ENCODE measurements at places on chromosomes 16 and 17. TPM values are rescaled to one million over a fixed set of nuclear protein-coding genes. Genes with fewer than 3 reads are reported as not detected.

DNA sequence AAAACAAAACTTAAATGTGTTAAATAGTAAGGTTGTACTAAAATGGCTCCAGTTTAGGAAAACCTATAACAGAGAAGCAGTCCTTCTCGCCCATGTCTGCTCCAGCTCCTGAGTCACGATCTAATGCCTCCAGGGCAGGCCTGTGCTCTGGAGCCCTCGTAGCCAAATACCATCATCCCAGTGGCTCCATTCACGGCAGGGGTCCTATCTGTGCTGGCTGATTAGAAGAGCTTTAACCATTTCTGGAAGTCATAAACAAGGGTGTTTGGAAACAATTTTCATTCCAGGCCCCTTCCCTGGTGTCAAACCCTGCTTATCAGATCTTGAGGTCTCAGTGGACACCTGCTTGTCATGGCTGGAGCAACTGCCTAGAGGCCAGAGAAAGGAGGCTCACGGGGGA is 336.9 kb downstream of the SOX9 start:
- DNase-seq, result no peak

- peak; percentile 82 for DNase-seq
Measured at GRCh38 chr17:45223539-45224528, 2.1 kb downstream of the FMNL1 start.

DNA sequence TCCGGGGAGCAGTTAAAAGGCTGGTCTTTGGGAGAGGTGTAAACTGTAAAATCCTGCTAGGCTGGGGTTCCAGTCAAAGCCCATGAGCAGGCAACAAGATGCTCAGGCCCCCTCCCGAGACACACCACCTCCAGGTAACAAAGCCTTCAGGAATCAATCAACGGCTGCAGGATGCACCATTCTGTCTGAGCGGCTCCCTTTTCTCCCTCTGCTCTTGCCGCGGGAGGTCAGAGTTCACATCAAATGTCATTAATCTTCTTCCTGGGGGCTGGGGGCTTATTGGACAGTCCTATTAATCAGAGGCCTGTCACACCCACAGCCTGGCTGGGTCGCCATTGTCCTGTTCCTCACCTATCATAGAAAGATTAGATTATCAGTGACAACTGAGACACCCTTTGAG is 11.9 kb upstream of the CCDC182 start:
- DNase-seq, result no peak

- DNase-seq, result no peak
Measured at GRCh38 chr16:64749346-64749745, 372.5 kb downstream of the CDH11 start.

DNA sequence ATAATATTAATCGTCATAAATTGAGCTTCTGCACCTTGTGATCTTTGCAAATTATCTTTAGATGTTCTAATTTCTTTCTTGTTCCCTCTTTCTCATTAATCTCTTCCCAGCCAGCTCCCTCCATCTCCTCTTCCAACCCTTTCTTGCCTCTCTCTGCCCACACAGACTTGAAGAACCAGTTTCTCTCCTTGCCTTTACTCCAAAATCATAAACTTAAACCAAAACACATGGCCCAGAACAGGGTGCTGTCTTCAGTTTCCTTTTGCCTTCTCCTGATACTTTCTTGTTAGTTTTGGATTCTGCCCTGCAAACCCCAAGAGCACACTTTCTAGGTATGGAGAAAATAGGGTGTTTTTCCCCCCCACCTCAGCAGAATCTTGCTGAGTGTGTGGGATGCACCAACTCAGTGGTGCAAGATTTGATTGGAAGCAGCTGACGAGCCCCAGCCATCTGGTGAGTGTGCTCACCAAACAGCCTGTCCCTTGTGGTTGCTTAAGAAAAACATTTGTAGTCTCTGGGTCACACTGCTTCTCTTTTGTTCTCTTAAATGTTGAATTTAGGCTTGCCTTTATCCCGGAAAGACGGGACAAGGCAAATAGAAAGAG is 175.8 kb upstream of the MAF start:
- no peak for DNase-seq

The SMIM22 gene
- not detected for total RNA-seq

The RASL10B gene
- 0.73 TPM for total RNA-seq
